ENCODE measurements at places on chromosomes 6 and 20. TPM values are rescaled to one million over a fixed set of nuclear protein-coding genes. Genes with fewer than 3 reads are reported as not detected.
A peak's percentile ranks its signal among the peaks of the same experiment; 100 is the strongest.

Gene PAK5
- total RNA-seq: not detected

Gene C6orf132
- 56.2 TPM for total RNA-seq

Gene MARCKS
- 153 TPM for total RNA-seq

GRCh38 chr20:63084563-63084927 lies 77.8 kb upstream of the BHLHE23 start:
- DNase-seq: peak; percentile 68

- DNase-seq: no peak
Observed at GRCh38 chr6:72969666-72970065, 255.6 kb downstream of the KHDC1L start.

GRCh38 chr6:84588697-84589080 lies 175.7 kb downstream of the TBX18 start:
- DNase-seq: no peak

DNA sequence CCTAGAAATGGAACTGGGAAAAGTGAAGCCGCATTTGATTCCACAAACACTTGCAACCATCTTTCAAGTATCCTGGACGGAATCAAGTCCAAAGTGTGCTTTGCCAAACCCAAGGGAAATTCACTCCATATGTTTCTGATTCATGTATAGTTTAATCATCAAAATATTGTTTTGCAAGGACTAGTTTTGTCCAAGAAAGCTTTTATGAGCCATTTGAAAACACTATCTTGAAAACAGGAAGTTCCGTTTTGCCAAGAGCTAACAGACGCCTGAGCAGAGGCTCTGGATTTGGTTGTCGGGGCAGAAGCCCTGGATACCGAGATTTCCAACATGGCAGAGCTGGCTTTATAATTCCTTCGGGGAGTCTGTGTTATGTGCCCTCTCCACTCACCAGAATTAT lies 251.1 kb downstream of the PHACTR1 start:
- DNase-seq: no peak

- DNase-seq: no peak
Observed at GRCh38 chr6:146905181-146905704, 299.0 kb upstream of the STXBP5 start.

- no peak for DNase-seq
Observed at GRCh38 chr6:151149793-151150192, 90.0 kb upstream of the AKAP12 start.

DNA sequence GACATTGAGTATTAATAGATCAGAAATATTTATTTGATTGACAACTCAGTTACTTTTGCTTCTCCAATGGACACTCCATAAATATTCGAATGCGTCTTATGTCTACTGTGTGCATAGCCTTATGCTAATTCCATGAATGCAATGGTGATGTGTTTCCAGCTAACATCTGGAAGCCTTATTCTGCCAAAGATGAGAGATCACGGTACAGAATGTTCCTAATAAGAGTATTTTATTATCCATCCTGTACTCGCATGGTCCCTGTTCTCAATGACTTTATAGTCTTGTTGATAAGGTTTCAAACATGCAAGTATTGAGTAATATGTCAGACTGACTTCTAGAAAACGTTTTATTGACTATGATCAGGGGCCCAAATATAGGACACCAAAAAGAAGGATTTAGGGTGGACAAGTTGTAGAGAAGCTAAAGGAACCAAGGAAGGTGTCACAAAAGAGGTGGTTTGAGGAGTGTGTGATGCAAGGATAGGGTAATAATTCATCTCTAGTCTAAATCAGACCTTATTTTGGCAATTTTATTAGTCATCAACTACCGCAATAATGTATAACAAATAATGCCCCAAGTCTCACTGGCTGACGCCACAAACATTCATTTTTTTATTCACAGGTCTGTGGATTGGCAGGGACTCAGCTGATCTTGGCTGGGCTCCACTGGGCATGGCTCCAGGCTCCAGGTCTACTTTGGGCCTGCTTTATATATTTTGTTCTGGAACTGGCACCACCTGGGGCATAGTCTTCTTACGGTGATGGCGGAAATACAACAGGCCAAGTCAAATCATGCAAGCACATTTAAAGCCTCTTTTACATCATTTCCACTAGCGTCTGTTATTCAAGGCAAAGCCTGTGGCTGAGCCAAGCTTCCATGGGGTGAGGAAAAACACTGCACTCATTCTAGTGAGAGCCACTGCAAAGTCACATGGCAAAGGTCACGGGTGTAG lies 24.5 kb upstream of the CD83 start:
- DNase-seq: no peak

Measured in Caco-2 (cell line).